ENCODE measurements at places on chromosomes 5 and 9. TPM values are rescaled to one million over a fixed set of nuclear protein-coding genes. Genes with fewer than 3 reads are reported as not detected.

DNA sequence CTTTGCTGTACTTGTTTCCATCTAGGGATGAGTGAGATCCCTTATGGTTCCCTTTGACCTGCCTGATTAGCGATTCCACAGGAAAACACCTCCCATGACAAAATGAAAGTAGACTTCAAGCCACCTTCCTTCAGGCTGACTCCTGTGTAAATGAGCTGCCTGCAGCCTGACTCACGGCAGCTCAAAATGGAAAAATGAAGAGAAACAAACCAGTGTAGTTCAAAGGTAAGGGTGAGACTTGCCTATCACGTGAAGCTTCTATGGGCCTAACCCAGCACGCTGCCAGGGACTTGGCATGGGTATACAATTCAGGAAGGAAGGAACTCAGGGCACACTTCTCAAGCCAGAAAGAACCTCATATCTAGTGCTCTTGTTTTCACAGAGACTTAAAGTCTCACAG is 110.1 kb upstream of the LRRTM2 start:
- DNase-seq, result no peak

DNA sequence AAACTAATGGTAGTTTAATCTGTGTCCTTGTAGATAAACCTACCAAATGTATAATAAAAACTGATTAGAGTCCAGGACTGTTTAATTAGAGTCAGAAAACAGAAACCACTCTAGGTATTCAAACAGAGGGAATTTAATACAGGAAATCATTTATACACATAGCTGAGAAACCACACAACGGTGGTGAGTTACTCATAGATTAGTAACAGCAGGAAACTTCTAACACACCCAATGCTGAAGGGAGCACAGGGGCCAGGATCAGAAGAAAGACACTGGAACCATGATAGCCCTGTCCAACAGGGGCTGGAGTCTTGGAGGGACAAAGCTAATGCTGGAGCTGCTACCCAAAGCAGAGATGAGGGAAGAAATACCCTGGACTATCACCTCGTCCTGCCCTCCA is 321.0 kb downstream of the ACTL7B start:
- DNase-seq, result no peak

DNA sequence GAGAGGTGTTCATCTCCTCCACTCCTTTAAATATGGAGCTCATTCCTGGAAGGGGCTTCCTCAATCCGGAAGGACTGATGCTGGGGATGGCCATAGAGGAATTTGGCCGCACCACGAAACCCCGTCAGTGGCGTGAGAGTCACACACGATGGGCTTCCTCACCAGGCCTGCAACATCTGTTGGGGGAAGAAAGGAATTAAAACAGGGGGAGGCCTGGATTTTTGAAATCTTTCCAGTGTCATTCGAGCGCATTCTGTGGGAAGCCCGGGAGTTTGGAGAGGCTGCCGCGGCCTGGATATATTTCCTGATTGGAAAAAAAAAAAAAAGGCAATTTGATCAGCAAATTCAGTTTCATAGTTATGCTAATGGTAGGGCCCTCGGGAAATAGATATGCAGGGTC is 76.3 kb upstream of the ORM1 start:
- no peak for DNase-seq

- DNase-seq, result no peak
Observed at GRCh38 chr9:95010431-95010838, 283.9 kb downstream of the AOPEP start.

DNA sequence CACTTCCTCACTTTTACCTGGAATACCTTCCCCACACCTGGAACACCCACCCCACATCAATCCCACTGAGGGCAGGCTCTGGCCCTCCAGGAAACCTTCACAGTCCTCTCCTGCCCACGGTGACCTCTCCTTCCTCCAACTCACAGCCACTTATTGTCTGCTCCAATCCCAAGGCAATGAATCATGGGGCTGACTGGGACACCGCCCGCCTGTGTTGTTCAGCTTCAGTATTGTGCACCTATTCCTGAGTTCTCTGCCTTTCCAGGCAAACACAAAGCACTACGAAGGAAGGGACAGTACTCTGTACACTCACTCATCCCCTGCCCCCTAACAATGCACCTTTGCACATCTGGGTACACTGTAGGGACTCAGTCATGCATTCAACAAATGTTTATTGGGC is 7.3 kb downstream of the PCDH1 start:
- no peak for DNase-seq

GRCh38 chr5:1895739-1896420 is 13.2 kb upstream of the IRX4 start:
- DNase-seq, result no peak

DNA sequence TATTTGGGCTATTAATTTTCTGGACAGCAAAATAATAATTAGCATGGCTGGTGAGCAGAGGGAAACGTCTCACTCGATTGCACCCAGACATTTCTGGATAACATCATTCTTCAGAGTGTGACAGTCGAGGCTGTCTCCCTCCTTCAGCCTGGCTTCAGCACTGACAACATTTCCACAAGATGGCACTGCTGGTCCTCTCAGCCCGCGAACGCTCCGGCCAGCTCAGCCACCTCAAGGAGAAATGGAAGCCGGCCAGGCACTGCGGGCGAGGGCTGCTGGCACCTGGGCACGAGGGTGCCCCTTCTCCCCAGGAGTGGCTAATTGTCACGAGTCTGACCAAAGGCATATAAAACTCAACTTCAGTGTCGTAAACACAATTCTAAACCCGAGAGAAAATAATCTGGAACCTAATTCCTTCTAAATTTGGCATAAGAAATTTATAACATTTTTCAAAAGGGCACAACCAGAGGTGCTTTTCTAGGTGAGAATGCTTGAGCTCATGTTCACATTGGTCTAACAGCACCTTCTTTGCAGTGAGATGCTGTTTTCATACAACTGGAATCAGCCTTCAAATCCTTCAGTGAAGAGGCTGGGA is 65.9 kb downstream of the DAP start:
- DNase-seq, result no peak

- DNase-seq, result no peak
Observed at GRCh38 chr9:95460518-95461164, 56.1 kb downstream of the PTCH1 start.

GRCh38 chr5:31334061-31334860 is 140.8 kb downstream of the CDH6 start:
- DNase-seq, result no peak

- no peak for DNase-seq
Observed at GRCh38 chr5:32720300-32720699, 9.2 kb downstream of the NPR3 start.

- no peak for DNase-seq
Observed at GRCh38 chr5:118553662-118554061, 434.7 kb downstream of the DTWD2 start.

DNA sequence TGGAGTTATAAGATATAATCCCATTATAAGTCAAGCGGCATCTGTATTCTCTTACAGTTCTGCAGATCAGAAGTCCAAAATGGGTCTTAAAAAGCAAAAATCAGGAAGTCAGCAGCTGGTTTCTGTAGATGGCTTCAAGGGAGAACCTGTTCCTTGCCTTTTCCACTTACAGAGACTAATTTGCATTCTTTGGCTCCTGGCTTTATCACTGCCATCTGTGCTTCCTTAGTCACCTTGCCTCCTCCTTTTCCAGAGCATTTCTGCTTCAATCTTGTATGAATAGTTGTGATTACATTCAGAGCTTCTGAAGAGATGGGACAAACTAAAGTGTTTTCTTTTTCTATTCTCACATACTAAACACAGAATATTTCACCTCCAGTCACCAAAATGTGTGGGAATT is 647.3 kb upstream of the GRAMD2B start:
- no peak for DNase-seq

DNA sequence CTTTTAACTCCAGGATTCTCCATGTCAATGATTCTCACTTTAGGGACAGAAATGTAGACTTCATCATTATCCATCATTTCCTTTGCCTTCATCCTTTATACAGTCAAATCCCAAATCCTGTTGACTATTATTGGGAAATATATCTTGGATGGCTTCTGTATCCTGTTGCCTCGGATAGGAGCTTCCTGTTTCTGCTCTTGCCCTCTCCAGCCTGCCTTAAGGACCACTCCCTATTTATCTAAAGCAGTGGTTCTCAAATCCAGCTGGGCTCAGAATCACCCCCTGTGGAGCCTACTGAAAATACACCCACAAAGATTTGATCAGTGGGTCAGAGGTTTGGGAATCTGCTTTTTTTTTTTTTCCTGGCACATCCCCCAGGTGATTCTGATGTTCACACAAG is 8.5 kb downstream of the AFAP1L1 start:
- DNase-seq, result no peak

GRCh38 chr9:122562134-122562760 is 9.3 kb downstream of the OR1N2 start:
- DNase-seq, result no peak

- DNase-seq, result no peak
Observed at GRCh38 chr9:130824643-130825350, 10.3 kb upstream of the ABL1 start.

GRCh38 chr9:121604242-121604641 is 47.2 kb upstream of the DAB2IP start:
- DNase-seq, result no peak

GRCh38 chr9:37329576-37329975 is 92.9 kb upstream of the GRHPR start:
- no peak for DNase-seq

- DNase-seq, result no peak
Observed at GRCh38 chr9:124760719-124761118, 10.4 kb downstream of the NR6A1 start.

DNA sequence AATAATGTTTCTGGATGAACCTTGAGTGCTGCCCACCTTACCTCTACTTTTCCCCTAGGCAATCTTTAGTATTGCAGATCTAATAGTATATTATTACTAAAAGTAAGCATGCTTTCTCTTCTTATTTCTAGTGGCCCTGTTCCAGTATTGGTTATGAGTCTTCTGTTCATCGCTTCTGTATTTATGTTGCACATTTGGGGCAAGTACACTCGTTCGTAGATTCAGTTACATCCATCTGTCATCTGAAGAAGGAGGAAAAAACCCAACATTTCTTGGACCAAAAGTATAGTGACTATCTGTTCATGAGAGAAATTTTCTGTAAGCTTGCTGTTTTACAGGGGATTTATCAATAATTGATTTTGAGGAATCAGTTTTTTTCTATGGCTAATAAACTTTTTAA is 8.1 kb downstream of the SEC61B start:
- DNase-seq, result no peak

- DNase-seq, result no peak
Observed at GRCh38 chr5:59790376-59790775, 103.2 kb downstream of the PDE4D start.

- no peak for DNase-seq
Observed at GRCh38 chr9:130414081-130414731, 30.6 kb upstream of the ASS1 start.

- no peak for DNase-seq
Observed at GRCh38 chr5:54325610-54326311, 15.4 kb upstream of the ARL15 start.

SOHLH1 gene
- total RNA-seq, result not detected

STK32A gene
- not detected for total RNA-seq

PCSK1 gene
- 1.1 TPM for total RNA-seq

SOWAHA gene
- total RNA-seq, result not detected

FOXD4L4 gene
- not detected for total RNA-seq

NOXA1 gene
- total RNA-seq, result 5.1 TPM

SLC6A3 gene
- not detected for total RNA-seq

LMNB1 gene
- total RNA-seq, result 49.9 TPM

TMEM215 gene
- total RNA-seq, result not detected

MLANA gene
- not detected for total RNA-seq
